ENCODE measurements at places on chromosomes 13 and 19.

- no peak for ATAC-seq
Measured at GRCh38 chr13:100535426-100536135, 53.0 kb downstream of the GGACT start.

DNA sequence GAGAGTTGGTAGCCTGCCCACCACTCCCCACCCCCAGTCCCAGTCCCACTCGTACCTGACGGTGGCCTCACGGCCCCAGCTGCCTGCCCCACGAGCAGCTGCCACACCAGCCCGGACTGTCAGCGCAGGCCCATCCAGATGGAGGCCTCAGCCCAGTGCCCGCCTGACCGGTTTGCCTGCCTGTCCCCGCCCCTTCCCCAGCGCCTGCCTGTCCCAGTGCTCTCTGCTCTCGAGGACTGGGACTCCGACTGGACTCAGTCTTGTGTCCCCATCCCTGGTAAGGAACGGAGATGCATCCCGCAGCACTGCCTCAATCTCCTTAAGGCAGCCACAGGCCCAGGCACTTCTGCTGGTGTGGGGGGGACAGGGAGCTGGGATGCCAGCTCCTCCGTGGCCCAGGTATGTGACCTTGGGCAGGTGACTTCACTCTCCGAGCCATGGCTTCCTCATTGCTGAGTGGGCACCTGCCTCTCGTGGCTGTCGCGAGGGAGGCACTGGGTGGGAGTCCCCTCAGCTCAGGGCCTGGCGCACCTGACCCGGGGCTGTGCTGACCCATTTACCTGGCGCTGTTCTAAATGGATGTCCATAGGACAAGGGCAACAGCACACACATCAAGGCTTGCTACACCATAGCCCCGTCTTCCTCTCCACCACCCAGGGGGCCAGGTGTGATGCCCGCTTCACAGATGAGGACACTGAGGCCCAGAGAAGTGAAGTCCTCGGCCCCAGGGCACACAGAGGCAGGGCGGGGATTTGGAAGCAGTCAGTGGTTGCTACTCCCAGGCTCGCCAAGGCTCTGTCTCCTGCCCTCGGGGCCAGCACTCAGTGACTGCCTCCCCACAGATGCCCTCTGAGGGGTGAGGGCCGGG is at the start of gene NKPD1:
NKPD1 (minus strand) TSS at position 113 of the 868 bp plus-strand sequence. CDS start 832 bp downstream, outside the sequence.
- no peak for ATAC-seq

- no peak for ATAC-seq
Measured at GRCh38 chr19:5137571-5138124, 168.7 kb downstream of the KDM4B start.

DNA sequence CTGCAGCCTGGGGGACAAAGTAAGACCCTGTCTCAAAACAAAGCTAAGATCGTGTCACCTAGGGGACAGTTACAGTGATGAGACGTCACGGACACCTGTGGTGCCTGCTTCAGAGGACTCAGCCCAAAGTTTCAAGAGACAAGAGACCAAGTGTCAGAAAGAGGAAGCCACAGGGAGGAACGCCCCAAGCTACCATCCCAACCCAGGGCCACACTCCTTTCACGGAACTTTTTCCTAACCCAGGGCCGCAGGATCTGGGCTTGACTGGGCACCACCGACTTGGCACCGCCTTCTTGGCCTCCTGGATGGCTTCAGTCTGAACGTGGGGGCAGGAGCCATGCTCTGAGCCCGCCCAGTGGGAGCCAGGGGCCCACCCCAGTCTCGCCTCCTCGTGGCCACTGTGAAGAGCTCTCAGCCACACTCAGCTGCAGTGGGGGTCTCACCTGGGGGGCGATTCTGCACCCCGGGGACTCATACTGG is 8.5 kb downstream of the MOB3A start:
- peak; percentile 40 for ATAC-seq

- ATAC-seq, result no peak
Measured at GRCh38 chr13:62564770-62565169, 1149.1 kb upstream of the PCDH20 start.

- no peak for ATAC-seq
Measured at GRCh38 chr13:37344056-37344455, 238.6 kb upstream of the CSNK1A1L start.

DNA sequence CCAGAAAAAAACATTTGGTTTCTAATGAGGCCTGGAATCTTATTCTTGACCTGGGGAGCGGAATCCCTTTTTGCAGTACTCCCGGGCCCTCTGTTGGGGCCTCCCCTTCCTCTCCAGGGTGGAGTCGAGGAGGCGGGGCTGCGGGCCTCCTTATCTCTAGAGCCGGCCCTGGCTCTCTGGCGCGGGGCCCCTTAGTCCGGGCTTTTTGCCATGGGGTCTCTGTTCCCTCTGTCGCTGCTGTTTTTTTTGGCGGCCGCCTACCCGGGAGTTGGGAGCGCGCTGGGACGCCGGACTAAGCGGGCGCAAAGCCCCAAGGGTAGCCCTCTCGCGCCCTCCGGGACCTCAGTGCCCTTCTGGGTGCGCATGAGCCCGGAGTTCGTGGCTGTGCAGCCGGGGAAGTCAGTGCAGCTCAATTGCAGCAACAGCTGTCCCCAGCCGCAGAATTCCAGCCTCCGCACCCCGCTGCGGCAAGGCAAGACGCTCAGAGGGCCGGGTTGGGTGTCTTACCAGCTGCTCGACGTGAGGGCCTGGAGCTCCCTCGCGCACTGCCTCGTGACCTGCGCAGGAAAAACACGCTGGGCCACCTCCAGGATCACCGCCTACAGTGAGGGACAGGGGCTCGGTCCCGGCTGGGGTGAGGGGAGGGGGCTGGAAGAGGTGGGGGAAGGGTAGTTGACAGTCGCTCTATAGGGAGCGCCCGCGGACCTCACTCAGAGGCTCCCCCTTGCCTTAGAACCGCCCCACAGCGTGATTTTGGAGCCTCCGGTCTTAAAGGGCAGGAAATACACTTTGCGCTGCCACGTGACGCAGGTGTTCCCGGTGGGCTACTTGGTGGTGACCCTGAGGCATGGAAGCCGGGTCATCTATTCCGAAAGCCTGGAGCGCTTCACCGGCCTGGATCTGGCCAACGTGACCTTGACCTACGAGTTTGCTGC is at the start of gene ICAM4:
ICAM4 (plus strand) TSS at position 153 of the 935 bp plus-strand sequence; CDS start at position 211, 58 bp downstream.
- ATAC-seq, result peak; percentile 69

DNA sequence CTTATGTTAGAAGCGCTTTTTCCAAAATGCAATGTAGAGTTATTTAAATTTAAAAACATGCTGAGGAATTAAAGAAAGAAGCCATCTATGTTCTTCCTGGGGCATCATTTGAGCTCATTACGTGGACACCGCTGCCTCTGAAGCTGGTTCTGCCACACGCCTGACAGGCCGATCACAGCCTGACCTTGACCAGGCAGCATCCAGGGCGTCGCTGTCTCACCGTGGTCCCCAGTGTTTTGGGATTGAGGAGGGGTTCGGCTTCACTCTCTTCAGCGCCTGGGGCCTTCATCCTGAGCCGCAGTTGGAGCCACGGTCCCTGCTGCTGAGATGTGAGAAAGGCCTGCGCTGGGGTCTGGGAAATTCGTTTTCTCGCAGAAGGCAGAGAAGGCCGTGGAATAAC is 64.0 kb downstream of the ATP11A start:
- no peak for ATAC-seq

Measured in stimulated activated memory B cell treated with anti-CD40 and anti-IgM and Interleukin-4, amounts not matched to agents 10 μg/mL and 1 μg/mL and 100 μg/mL, for 72 hours (primary cell).